ENCODE measurements at places on chromosomes 16 and 17.

- DNase-seq: no peak
Measured at GRCh38 chr17:83126275-83126811, 46.9 kb downstream of the METRNL start.

DNA sequence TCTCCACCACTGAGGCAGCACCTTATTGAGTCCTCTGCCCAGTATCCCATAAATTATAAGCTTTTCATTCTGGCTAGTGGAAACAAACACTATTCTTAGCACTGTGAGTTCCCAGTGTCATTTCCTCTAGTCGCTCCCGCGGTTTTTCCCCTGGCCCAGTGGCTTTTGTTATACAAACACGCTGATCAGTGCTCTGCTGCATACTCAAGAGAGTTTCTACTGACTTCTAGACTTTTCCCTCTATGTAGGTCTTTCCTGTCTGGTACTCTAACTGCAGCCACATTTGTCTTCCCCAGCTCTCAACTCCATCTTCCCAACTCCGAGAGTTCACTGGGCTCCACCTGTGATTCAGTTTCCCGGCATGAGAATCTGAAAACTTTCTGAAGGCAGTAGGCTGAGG, 556.6 kb upstream of the SALL1 start:
- DNase-seq: no peak

DNA sequence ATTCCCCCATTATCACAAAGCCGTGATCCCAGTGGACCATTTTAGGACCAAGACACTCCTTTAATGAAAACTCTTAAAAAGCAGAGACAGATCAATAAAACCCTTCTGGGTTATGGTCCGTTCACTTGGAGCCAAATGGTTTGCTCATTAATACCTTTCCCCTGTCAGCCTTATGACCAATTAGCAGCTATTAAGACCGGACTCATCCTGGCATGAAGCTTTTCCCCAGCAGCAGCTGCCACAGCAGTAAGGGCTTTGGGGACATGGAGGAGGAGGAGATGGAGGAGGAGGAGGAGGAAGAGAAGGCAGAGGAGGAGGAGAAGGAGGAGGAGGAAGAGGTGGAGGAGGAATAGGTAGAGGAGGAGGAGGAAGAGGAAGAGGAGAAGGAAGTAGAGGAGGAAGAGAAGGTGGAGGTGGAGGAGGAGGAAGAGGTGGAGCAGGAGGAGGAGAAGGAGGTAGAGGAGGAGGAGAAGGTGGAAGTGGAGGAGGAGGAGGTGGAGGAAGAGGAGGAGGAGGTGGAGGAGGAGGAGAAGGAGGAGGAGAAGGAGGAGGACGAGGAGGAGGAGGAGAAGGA, 50.1 kb upstream of the IRX3 start:
- no peak for DNase-seq

GRCh38 chr16:66917741-66918140, 944 bp downstream of the CDH16 start:
- DNase-seq: no peak

GRCh38 chr17:67632141-67632540, 85.6 kb upstream of the NOL11 start:
- DNase-seq: no peak

DNA sequence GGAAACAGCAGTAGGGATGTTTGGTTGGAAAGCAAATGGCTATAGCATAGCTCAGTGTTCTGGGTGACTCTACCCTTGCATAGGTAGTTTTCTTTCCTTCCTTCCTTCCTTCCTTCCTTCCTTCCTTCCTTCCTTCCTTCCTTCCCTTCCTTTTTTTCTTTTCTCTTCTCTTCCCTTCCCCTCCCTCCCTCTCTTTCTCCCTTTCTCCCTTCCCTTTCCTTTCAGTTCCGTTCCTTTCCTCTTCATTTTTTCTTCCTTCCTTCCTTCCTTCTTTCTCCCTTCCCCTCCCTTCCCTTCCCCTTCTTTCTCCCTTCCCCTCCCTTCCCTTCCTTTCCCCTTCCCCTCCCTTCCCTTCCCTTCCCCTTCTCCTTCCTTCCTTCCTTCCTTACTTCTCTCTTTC, 31.3 kb downstream of the GDE1 start:
- DNase-seq: no peak

- no peak for DNase-seq
Measured at GRCh38 chr17:13096291-13096690, 78.5 kb upstream of the ELAC2 start.

DNA sequence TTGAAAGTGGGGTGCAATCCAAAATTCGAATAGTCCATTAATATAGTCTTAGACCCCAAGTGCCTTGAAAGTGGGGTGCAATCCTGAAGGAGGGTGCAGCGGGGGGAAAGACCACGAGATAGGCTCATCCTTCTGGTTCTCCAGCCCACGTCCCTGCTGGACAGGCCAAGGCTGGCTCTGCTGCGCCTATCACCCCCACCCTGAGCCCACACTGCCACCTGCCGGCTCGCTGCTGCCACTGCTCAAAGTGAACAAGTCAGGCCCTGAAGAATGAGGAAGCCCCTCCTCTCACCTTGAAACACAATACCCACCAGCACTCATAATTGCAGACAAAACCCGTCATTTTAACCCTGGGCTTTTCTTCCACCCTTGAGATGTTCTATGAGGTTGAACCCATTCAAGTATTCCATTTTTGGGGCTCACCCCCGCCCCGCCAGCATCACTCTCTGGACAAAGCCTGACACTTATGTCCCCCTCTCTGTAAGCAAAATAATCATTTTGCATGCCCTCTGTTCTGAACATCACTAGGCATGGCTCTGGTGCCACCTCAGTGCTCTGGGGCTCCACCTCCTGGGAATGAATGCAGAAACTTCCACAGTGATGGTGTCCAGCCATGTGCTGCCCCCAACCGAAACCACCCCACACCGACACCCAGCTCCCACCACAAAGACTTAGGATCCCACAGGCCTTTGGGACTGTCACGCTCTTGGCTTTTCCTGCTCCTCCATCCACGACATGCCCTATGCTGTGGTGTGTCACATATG, 56.8 kb downstream of the BEAN1 start:
- peak; percentile 69 for DNase-seq

- DNase-seq: no peak
Measured at GRCh38 chr17:61401389-61402072, 1.9 kb downstream of the TBX2 start.

GRCh38 chr17:45759761-45760160, 24.4 kb upstream of the CRHR1 start:
- no peak for DNase-seq

GRCh38 chr16:3904875-3905274, 24.4 kb upstream of the CREBBP start:
- no peak for DNase-seq

DNA sequence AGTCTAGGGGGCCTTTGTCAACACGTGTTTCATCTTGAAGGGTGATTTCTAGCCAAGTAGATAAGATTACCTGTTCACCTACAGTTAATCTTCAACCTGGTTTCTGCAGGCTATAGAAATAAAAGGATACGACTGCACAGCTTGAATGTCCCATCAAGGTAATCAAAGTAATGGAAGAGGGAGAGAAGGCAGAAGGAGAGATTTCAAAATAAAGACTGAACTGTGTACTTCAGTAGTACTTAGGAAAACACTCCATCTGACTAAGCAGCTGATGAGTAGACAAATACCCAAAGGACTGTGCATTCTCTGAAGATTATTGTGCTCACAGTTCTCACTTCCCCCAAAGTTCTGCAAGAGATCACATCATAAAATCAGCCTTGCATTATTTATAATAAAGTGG, 5.8 kb upstream of the RFFL start:
- no peak for DNase-seq

DNA sequence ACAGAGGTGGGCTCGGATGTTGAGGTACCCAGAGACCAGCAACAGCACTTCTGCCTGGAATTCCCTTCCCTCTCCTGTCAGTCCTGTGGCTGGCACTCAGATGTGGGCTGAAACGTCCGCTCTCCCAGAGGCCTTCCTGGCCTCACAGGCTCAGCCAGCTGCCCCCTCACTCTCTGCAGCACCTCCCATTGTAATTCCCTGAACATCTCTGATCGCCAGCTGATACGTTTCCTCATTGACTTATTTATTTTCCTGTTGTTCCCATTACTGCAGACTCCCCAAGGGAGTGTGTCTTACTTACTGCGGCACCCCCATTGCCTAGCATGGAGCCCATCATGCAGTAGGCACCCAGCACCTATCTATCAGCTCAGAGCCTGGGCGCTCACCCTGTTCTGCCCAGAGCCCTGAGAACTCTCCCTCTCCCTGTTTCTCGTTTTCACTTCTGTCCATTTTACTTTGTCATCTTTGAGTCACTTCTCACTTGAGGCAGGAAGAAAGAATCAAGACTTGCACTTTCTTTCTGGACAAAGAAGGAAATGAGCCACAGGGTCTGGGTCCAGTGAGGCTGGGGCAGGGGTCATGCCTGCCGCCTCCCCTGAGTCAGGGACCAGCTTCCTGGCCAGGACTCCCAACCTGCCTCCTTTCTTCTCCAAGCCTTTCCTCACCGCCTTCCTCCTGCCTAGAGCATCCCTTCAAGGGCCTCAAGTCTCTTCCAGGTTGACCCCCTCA, 10.2 kb downstream of the CDH5 start:
- no peak for DNase-seq

- no peak for DNase-seq
Measured at GRCh38 chr17:3796110-3796821, 4.7 kb downstream of the ITGAE start.

DNA sequence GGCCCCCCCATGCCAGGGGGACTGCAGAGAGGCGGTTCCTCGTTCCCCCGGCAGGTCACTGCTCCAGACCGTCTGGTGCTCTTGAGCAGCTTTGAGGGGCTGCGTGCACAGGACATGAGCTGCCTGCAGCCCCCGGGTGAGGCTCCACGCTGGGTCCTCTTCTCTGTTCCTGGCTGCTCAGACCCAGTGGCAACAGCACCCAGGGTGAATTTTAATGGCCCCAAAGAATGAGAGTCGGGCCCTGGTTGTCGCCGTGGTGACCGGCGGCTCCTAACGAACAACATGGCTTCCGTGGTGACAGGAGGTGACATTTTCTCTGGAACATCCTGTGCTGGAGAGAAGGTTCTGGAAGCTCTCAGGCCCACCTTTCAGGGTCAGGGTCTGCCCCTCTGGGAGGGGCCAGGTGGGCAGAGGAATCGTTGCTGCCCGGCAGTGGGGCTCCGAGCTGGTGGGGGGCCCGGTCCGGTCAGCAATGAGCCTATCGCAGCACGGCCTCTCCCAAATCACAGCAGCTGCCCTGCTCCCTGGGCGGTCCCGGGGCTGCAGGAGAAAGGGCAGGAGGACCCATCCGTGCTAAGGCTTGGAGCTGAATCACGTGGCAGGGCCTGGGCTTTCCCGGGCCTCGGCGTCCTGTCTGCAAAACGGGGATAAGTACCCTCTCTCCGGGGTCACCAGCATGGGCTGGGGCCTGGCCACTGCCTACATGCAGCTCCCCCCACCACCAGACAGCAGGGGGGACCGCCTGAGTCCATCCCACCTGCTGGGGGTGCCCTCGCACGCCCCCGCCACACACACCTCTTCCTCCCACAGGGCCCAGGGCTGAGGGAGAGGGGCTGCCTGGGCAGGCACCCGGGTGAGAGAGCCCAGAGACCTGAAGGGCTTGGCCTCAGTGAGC, 3.4 kb upstream of the C1QTNF8 start:
- DNase-seq: no peak

GRCh38 chr16:19898924-19899604, 14.4 kb upstream of the GPRC5B start:
- peak; percentile 66 for DNase-seq

Data from HepG2 (cell line).